GM12891 (cell line): ENCODE measurements at places on chromosomes 16 and 17.

- DNase-seq, result no peak
Measured at GRCh38 chr16:19748389-19749168, 30.5 kb downstream of the IQCK start.

DNA sequence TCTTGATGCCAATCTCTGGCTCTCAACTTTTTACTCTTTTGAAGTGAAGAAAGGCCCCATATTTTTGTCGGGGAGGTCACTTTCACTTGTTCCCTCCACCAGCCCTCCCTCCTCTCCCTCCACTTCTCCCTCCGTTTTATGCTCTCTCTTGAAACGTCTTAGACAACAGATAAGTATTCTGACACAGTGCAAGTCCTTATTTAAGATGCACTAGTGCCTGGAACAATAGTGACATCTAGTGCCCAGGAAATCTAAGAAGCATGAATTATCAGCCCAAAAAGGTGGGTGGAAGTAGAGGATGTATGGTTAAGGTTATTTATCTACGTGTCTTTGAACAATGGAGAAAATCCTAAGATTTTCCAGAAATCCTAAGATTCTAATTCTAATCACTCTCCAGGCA, 17.9 kb downstream of the PSME3IP1 start:
- no peak for DNase-seq

- no peak for DNase-seq
Measured at GRCh38 chr17:55482591-55483389, 28.5 kb downstream of the SMIM36 start.

- DNase-seq, result peak; percentile 75
Measured at GRCh38 chr16:22007509-22008214, at the start of gene MOSMO. Gene MOSMO, plus strand, starts transcription at chr16:22008111. Its CDS starts 191 bp downstream, at chr16:22008302.

GRCh38 chr16:521381-522210, 5.9 kb upstream of the CAPN15 start:
- DNase-seq, result no peak
